ENCODE measurements at places on chromosomes 5 and 9.

GRCh38 chr9:97307500-97308163, at the start of gene CCDC180:
Gene CCDC180, plus strand, starts transcription at chr9:97307659. Its CDS starts 405 bp downstream, at chr9:97308064.
- DNase-seq, result no peak

GRCh38 chr5:176959051-176959450, 47.5 kb downstream of the UIMC1 start:
- no peak for DNase-seq

GRCh38 chr9:92947268-92948037, at the start of gene FGD3:
Gene FGD3, plus strand, starts transcription at chr9:92947523. Its CDS starts 28,734 bp downstream, at chr9:92976257.
- no peak for DNase-seq

DNA sequence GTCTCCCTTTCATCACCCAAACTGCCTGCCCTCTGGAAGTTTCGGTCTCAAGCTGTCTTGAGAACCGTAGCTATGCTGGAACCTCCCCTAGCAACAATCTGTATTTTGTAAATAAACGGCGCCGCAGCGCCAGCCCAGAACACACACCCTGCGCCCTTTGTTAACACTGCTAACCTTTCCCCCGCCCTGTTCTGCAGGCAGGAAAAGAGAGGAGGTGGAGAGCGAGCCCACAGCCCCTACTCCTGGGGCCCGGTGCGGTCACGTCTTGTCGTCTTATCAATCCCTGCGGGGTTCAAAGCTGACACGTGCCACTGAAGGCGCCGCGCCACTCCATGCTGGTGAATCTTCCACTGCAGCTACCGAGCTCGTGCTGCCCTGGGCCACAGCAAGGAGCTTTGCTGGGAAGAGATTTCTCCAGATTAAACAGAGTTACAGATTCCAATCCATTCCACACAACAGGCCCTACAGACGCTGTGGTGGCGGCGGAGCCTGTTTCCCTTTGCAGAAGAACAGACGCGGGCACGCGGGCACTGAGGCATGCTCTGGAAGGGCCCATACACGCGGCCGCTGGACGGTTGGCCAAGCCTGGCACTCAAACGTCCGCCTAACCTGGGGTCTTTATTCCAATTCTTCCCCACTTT, 25.3 kb downstream of the ZDHHC11B start:
- no peak for DNase-seq

Data from cortex of kidney (tissue), 1 donor.